ENCODE measurements at places on chromosomes 3 and 15.

- ATAC-seq = no peak
These were observed 37.8 kb downstream of the PTH1R start for GRCh38 chr3:46915297-46915822.

DNA sequence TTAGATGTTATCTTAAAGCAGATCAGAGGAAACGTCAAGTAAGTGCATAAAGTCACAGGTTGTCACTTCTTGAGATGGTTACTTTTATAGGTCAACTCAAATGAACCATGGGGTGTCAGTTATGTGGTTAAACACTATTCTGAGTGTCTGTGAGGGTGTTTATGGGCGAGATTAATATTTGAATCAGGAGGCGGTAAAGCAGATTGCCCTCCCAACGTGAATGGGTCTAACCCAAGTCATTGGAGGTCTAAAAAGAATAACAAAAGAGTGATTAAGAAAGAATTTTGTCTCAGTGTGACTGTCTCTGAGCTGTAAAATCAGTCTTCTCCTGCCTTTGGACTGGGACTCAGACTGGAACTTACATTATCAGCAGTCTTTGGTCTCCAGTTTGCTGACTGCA lies 977.5 kb downstream of the NAALADL2 start:
- no peak for ATAC-seq

GRCh38 chr3:89360156-89360555 lies 252.7 kb downstream of the EPHA3 start:
- ATAC-seq = no peak

GRCh38 chr15:92277776-92278175 lies 115.9 kb upstream of the ST8SIA2 start:
- no peak for ATAC-seq

DNA sequence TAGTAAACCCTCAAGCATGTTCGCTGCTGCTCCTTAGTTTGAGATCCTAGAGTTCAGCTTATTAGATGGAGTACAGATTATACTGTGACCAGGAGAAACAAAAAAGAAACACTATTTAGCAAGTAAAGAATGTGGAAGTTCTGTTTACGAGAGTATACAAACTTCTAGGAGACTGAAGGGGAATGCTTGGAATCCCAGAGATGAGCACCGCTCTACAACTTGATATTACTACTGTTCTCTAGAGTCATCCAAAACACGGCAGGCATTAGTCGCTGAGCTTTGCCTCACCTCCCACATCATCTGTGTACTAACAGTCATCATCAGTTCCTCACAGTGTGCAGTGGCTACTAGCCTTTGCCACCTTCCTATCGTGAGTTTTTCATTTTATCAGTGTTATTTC lies 121.4 kb upstream of the CHRM5 start:
- no peak for ATAC-seq

- ATAC-seq = no peak
These were observed 6.6 kb upstream of the ADGRG7 start for GRCh38 chr3:100602506-100603444.

DNA sequence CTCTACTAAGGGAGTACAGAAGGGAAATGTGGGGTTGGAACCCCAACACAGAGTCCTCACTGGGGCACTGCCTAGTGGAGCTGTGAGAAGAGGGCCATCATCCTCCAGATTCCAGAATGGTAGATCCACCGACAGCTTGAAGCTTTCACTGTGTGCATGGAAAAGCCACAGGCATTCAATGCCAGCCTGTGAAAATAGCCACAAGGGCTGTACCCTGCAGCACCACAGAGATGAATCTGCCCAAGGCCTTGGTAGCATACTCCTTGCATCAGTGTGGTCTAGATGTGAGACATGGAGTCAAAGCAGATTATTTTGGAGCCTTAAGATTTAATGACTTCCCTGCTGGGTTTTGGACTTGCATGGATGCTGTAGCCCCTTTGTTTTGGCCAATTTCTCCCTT lies 39.3 kb upstream of the KCNMB2 start:
- no peak for ATAC-seq

GRCh38 chr3:69776920-69777581 lies 37.8 kb downstream of the MITF start:
- ATAC-seq = no peak

DNA sequence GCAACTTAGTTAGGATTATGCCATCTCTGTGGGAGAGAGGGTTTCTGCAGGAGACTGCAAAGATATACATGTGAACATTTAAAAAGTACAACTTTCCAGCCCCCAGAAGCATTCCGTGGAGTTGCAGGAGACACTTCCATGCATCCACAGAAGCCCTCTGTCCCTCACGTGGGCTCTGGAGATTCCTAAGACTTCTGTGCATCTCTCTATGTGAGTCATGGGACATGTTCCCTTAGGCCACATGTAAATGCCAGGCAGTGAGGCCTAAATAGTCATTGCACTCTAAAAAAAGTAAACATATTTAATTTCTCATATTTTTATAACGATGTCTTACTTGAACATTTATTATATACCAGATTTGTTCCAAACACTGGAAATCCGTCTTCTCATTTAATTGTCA lies 126.5 kb upstream of the ROPN1 start:
- no peak for ATAC-seq

- no peak for ATAC-seq
These were observed 452.1 kb upstream of the RASGRP1 start for GRCh38 chr15:39016706-39017105.

DNA sequence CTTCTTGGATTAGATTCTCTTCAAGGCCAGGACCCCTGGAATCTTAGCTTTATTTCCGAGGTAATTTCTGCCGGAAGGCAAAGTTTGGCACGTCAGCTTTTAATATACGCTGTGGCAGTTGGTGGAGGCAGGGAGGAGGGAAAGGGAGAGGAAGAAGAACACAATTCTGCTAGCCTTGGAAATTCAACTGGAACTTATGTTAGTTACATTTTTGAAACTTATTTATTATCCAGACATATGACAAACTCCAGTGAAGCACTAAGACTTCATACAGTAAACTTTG lies 100.1 kb upstream of the TSC22D2 start:
- ATAC-seq = no peak

- peak; percentile 91 for ATAC-seq
These were observed 213.7 kb downstream of the FOXP1 start for GRCh38 chr3:71369701-71370391.

DNA sequence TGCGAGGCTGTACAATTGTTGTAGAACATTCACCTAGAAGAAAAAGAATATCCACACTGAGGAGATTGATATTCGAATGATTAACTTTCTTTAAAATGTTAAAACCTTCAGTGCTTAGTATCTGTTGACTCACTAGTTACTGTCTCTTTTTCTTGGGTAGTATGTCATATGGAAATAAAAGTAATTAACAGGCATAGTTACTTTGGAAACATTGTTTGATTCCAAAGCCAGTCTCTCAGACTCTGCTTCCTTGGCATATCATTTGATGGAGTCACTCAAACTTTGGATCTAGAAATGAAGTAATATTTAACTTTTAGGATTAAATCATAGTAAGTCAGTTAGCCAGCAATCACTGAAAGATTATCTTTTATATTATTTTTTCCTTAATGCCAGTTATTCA lies 63.4 kb downstream of the MAP2K5 start:
- ATAC-seq = no peak

GRCh38 chr3:194640829-194641228 lies 7.6 kb upstream of the TMEM44 start:
- no peak for ATAC-seq

DNA sequence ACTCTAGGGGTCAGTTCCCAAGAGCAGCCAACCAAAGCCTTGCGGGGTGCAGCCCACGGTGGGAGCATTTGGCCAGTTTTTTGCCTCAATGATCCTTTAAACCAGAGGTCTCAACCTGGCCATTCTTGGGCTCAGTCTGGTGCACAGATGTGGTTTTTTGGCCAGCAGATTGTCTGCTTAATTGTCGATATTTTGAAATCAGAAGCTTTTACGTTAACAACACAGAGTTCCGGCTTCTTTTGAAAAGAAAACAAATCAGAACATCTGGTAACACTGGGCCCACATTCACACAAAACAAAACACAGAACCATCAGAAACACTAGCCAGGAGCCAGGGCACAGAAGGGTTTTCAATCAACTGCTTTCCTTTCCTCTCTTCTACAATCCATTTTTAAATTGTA lies 127.7 kb downstream of the XXYLT1 start:
- ATAC-seq = no peak

GRCh38 chr3:40885430-40885829 lies 313.9 kb upstream of the CTNNB1 start:
- no peak for ATAC-seq

DNA sequence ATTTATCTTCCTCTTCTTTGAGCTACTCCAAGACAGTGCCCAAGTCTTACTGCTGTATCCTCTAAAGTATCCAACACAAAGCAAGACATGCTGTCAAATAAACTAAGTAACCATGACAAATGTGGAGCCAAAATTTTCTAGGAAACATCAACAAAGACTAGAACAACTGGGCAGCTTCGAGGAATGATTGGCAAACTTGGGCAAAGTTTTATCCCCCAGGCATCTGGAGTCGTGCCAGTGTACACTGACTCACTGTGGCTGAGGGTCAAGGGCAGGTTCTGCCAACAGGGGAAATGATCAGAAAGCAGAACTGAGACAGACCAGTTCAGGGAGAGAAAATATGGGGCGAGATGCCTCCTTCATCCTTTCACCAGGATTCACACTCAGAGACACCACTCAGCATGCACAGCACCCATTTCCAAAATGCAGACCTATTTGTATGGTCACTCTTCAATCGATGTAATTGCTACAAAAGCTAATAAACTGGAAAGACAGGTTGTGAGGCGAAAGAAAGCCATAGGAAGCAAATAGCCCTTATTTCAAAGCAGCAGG lies 65.8 kb downstream of the MB21D2 start:
- ATAC-seq = peak; percentile 61

DNA sequence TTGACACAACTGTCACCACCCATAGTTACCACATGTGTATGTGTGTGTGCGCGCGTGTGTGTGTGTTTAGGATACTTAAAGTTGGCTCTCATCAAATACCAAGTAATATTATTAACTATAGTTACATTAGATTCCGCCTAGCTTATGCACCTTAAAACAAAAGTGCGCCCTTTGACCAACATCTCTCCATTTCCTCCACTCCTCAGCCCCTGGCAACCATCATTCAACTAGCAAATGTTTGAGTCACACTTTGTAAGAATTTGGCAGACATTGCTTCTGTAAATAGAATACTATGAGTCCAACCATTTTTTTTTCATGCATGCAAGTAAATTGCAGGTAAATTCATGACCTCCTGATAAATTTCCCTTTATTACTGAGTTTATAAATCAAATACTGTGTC lies 169.3 kb downstream of the GBE1 start:
- ATAC-seq = no peak

DNA sequence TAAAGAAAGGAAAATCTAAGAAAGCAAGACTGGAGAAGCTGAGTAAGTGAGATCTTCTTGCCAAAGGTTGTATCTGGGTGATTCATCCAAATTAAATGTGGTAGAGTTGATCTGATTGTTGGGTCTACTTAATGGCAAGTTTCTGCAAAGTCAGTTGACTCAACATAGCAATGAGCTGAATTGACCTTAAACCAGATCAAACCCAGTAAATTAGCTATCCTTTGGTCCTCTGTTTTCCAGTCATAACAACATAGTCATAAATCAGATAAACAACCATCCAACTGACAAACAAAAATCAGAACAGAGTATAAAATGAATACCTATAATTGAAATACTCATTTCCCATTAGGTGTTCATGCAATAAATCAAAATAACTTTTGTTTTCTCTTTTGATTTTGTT lies 142.6 kb upstream of the CFAP20DC start:
- no peak for ATAC-seq

- no peak for ATAC-seq
These were observed at the start of gene UCN2 for GRCh38 chr3:48563382-48563918. Gene UCN2, minus strand, starts transcription at chr3:48563781. Its CDS starts 657 bp downstream, at chr3:48563124.

- ATAC-seq = no peak
These were observed 240.3 kb upstream of the PEX5L start for GRCh38 chr3:180277041-180277440.

- ATAC-seq = peak; percentile 45
These were observed 282.1 kb downstream of the RPLP1 start for GRCh38 chr15:69734699-69735098.

DNA sequence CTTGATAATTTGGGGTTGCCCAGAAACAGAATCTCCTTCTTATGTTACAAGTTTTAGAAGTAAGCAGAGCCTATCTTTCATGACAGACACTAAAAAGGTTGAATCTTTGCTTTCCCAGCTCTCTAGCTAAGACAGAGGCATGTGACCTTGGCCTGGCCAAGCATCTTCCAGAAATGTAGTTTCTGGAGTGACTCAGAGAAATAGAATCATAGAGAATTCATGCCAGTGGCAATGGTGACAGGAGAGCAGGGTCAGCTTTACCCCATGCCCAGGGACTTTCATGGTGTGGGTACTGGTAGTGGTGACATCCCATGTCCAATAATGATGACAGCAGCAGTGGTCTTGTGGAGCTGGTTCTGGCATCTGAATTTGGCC lies 4.0 kb upstream of the PARP6 start:
- no peak for ATAC-seq

GRCh38 chr3:140927279-140928069 lies 14.2 kb upstream of the SLC25A36 start:
- no peak for ATAC-seq

- ATAC-seq = peak; percentile 1
These were observed 6.8 kb upstream of the TRIM69 start for GRCh38 chr15:44729408-44730127.

- no peak for ATAC-seq
These were observed 95.3 kb upstream of the TPRG1 start for GRCh38 chr3:189076449-189076848.

DNA sequence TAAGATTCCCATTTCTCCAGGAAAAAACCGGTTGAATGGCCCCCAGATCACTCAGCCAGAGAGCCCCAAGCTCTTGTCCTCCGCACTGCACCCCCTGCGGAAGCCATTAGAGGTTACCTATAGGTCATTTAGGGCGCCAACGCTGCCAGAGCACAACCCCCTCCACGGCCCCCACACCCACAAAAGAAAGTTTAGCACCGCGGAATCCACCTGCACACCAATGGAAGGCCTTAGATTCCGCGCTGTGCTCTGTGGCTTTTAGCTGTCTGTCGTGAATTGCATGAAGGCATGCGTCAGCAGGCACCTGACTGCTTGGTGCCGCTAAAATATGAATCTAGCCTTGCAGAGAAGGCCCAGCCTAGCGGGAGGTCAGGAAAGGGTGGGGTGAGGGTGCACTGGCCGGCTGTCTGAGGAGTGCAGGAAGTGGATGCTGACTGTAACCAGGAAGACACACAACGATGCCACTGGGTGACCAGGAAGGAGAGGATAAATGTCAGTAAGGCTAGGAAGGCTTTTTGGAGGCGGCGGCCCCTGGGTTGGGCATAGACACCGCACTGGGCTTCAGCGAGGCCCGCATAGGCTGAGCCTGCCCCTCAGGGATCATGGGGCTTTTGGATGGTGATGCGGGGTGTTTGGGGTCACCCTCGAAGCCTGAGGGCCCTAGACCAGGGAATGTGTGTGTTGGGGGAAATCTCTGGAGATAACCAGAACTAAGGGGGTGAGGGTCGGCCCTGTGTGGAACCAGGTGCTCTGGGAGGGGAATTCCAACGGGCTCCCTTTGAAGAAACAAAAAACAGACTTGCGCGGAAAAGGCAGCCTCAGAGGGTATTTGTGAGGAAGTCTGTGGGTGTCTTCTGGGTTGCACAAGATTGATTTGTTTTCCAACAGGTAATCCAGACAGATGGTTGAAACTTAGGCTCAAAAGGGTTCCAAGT lies 976 bp upstream of the NUP210 start:
- ATAC-seq = no peak

Data from gastroesophageal sphincter (tissue), 4 donors.